ENCODE measurements at places on chromosomes 11 and 22. TPM values are rescaled to one million over a fixed set of nuclear protein-coding genes. Genes with fewer than 3 reads are reported as not detected.

DNA sequence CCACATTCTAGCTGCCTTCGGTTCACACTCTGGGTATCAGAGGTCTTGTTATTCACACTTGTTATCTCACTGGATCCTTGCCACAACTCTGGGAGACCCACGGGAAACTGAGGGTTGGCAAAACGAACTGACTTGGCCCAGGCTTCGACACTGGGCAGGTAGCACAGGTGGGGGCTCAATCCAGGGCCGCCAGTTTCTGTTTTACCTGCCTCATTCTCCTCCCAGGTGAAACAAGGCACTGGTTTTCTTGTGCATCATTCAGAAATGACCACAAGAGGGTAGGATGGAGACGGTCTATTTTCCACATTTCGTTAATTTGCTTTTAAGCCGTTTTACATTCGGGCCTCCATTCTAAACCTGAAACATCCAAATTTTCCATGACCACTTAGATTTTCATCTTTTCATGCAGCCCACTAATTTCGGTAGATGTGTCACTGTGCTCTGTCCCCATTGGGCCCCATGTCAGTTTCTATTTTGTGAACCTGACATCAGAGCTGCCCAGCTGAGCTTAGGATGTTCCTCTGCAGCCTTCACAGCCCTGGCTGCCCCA is 108.1 kb downstream of the KIAA1671 start:
- no peak for DNase-seq
- H3K27me3 ChIP-seq = no peaks in the 10 kb centered on the region
- no peak overlapping the region for H3K27ac ChIP-seq
- no peaks in the 10 kb centered on the region for H3K36me3 ChIP-seq

- H3K27ac ChIP-seq = peak overlapping the region; percentile 42
- no peaks in the 10 kb centered on the region for H3K27me3 ChIP-seq
- no peak for DNase-seq
- H3K4me1 ChIP-seq = peaks cover 40% of the 10 kb centered on the region
Measured at GRCh38 chr22:37681556-37682049, 4.5 kb upstream of the NOL12 start.

GRCh38 chr11:30346068-30346688 is 23.3 kb downstream of the ARL14EP start:
- H3K36me3 ChIP-seq = no peaks in the 10 kb centered on the region
- no peaks in the 10 kb centered on the region for H3K27me3 ChIP-seq
- no peak overlapping the region for H3K27ac ChIP-seq
- no peak overlapping the region for H3K4me3 ChIP-seq
- H3K4me1 ChIP-seq = no peaks in the 10 kb centered on the region
- no peak for DNase-seq

DNA sequence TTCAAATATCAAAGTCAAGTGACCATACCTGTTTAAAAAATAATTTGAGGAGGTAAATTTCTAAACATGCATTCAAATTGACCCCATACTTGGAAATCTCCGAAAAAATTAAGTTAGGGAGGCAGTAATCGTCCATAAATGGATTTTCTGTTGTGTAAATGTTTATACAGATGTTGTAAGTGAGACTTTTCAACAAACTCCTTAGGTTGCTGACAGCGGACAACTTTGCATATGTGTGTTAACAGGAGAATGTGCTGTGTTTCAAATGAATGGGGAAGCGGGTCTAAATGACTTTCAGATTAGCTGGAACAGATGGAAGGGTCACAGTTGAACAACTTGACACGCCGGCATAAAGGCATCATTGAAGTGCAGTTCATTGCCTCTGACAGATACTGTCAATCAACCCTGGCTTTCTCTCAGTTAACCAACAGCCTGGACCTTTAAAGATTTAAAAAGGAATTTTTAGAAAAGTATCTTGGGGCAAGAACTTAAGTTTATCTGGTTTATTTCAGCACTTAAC is 98.2 kb upstream of the DBX1 start:
- H3K4me3 ChIP-seq = no peak overlapping the region
- no peak overlapping the region for H3K27ac ChIP-seq
- no peaks in the 10 kb centered on the region for H3K27me3 ChIP-seq
- H3K4me1 ChIP-seq = no peaks in the 10 kb centered on the region
- no peak for DNase-seq

DNA sequence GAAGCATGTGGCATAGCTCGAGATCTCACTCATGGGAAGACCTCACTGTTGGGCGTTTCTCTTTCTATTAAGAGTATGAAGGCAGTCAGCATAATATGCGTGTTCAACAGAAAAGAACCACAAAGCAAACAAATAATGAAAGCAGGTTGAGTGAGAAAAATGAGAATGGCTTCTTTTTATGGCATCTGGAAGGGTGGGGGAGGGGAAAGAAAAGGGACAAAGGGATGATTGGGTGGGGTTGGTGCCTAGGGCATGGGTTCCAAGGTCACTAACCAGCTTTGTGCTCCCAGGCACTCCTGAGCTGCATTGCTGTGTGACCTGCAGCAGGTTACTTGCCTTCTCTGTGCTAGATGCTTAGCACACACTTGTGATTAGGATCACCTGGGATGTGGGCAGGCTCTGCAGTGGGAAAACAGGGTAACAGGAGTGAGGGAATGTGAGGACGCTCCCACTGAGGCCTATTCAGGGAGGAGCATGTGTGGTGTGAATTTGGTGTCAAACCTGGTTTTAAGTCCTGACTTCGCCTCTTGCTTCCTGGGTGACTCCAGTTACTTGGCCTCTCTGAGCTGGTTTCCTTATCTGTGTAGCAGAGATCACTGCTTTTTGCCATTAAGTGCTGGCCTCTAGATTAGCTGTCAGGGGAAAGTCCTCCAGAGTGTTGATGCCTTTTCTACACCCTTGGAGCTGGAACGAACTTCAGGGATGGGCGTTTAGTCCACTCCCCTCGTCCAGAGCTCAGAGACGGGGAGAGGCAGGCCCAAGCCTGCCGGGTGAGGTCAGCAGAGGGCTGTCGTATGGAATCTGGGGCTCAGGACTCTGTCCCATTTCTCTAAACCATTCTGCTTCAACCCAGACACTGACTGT is 74.8 kb downstream of the KIAA1671 start:
- H3K27me3 ChIP-seq = no peaks in the 10 kb centered on the region
- H3K36me3 ChIP-seq = no peaks in the 10 kb centered on the region
- peaks cover 48% of the 10 kb centered on the region for H3K4me1 ChIP-seq
- no peak overlapping the region for H3K4me3 ChIP-seq

DNA sequence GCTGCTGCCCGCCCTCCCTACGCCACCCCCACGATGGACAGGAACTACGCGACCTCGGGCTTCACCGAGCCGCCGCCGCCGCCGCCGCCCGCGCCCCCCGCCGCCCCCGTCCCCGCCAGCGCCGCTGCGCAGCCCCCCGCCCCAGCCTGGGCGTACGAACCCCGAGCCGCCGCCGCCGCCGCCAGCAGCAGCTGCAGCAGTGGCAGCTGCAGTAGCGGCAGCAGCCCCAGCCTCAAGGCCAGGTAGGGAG is 407 bp downstream of the QSER1 start:
- no peaks in the 10 kb centered on the region for H3K27me3 ChIP-seq
- H3K27ac ChIP-seq = peak overlapping the region; percentile 92
- no peaks in the 10 kb centered on the region for H3K36me3 ChIP-seq
- peaks cover 30% of the 10 kb centered on the region for H3K4me1 ChIP-seq

GRCh38 chr11:115780646-115781362 is 276.6 kb upstream of the CADM1 start:
- no peaks in the 10 kb centered on the region for H3K27me3 ChIP-seq
- no peak overlapping the region for H3K27ac ChIP-seq
- no peak overlapping the region for H3K4me3 ChIP-seq
- DNase-seq = no peak

DNA sequence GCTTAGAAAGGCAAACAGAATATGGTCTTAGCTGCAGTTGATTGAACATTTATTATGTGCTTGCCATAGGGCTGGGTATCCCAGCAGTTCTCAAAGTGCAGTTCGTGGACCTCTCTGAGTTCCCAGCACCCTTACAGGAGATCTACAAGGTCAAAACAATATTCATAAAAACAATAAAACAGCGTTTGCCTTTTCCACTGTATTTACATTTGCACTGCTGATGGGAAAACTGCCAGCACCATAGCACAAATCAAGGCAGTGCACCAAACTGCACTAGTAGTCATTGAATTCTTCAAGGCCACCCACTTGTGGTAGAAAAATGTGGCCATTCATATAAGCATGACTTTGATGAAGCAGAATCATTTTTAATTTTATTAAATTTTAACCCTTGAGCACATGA is 128.1 kb downstream of the CCDC34 start:
- H3K27ac ChIP-seq = no peak overlapping the region
- H3K4me3 ChIP-seq = no peak overlapping the region
- H3K36me3 ChIP-seq = no peaks in the 10 kb centered on the region

- H3K36me3 ChIP-seq = no peaks in the 10 kb centered on the region
- no peaks in the 10 kb centered on the region for H3K27me3 ChIP-seq
- peaks cover 64% of the 10 kb centered on the region for H3K4me1 ChIP-seq
- no peak overlapping the region for H3K27ac ChIP-seq
Measured at GRCh38 chr11:13335319-13335718, 57.7 kb downstream of the BMAL1 start.

GRCh38 chr11:34595960-34596644 is 24.8 kb upstream of the EHF start:
- no peak overlapping the region for H3K4me3 ChIP-seq
- no peaks in the 10 kb centered on the region for H3K36me3 ChIP-seq
- no peak for DNase-seq
- peaks cover 10% of the 10 kb centered on the region for H3K4me1 ChIP-seq

- no peaks in the 10 kb centered on the region for H3K36me3 ChIP-seq
- no peak for DNase-seq
- no peaks in the 10 kb centered on the region for H3K4me1 ChIP-seq
- no peak overlapping the region for H3K4me3 ChIP-seq
Measured at GRCh38 chr22:24502034-24502433, 6.9 kb downstream of the UPB1 start.

GRCh38 chr11:129319201-129319600 is 56.4 kb upstream of the BARX2 start:
- H3K27me3 ChIP-seq = no peaks in the 10 kb centered on the region
- no peak overlapping the region for H3K4me3 ChIP-seq
- no peak for DNase-seq
- peaks cover 4% of the 10 kb centered on the region for H3K4me1 ChIP-seq
- no peaks in the 10 kb centered on the region for H3K36me3 ChIP-seq
- no peak overlapping the region for H3K27ac ChIP-seq

GRCh38 chr11:29333993-29334775 is 682.6 kb downstream of the KCNA4 start:
- H3K27ac ChIP-seq = no peak overlapping the region
- no peaks in the 10 kb centered on the region for H3K27me3 ChIP-seq
- H3K36me3 ChIP-seq = no peaks in the 10 kb centered on the region
- H3K4me1 ChIP-seq = no peaks in the 10 kb centered on the region

GRCh38 chr22:50304528-50305392 is 2.7 kb downstream of the PLXNB2 start:
- peak overlapping the region; percentile 66 for H3K4me3 ChIP-seq
- peak overlapping the region; percentile 90 for H3K27ac ChIP-seq
- DNase-seq = no peak
- peaks cover 80% of the 10 kb centered on the region for H3K4me1 ChIP-seq
- no peaks in the 10 kb centered on the region for H3K36me3 ChIP-seq

DNA sequence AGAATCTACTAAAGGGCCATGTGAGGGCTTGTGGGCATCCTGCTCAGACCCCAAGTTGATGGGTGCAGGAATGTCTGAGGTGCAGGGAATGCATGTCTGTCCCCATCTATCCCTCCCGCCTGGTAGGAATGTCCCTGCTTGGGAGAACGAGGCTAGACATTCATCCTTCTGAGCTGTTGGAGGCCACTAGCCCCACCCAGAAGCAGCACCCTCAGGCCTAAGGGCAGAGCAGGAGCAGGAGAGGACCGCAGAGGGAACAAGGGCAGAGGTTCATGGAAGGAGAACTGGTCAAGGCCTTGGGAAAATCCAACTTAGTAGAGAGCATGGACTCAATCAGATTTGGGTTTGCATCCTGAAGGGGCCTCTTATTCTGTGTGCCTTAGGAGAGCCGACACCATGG is 22.1 kb upstream of the LMO1 start:
- H3K27ac ChIP-seq = no peak overlapping the region
- H3K27me3 ChIP-seq = no peaks in the 10 kb centered on the region
- peaks cover 10% of the 10 kb centered on the region for H3K4me1 ChIP-seq
- DNase-seq = no peak
- H3K4me3 ChIP-seq = no peak overlapping the region
- H3K36me3 ChIP-seq = no peaks in the 10 kb centered on the region

- peaks cover 55% of the 10 kb centered on the region for H3K36me3 ChIP-seq
- H3K4me1 ChIP-seq = no peaks in the 10 kb centered on the region
- no peak overlapping the region for H3K4me3 ChIP-seq
Measured at GRCh38 chr22:24066865-24067264, 55.8 kb downstream of the CABIN1 start.

DNA sequence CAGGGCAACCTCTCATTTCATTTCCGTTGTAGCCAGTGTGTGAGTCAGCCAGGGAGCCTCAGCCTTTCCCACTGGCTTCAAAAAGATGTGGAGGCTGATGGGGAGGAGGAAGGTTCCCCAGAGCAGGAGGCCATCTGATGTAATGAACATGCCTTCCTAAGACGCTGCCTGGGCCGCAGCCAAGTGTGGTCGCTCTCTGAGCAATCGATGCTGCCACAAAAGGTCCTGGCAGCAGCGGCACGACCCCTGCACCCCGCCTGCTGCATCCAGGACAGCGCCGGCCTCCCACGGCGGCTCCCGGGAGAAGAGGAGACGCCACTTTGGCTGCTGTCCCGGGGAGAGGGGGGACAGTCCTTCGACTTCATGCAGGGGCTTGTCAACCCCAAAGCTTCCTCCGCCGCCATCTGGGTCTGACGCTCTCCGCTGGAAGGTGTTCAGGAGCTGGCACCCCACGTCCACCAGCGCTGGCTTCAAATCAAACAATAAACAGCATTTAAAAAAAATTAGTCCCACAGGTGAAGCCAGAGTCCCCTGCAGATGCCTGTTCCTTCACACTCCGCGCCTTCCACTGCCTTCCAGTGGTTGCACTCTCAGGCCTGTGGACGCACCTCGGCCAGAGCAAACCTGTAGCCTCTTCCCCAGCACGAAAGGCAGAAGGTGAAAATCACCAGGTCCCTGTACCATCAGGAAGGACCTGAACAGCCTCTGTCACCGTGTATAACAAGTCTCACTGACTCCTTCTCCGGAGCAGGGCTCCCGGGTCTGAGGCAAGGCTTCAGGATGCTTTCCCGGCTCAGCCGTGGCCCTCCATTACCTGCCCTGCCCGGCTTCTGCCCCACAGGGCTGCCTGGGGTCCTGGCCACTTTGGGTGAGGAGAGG is 930.7 kb downstream of the BRD1 start:
- no peak overlapping the region for H3K27ac ChIP-seq
- DNase-seq = peak; percentile 22
- H3K36me3 ChIP-seq = no peaks in the 10 kb centered on the region
- no peak overlapping the region for H3K4me3 ChIP-seq
- no peaks in the 10 kb centered on the region for H3K4me1 ChIP-seq

Gene RPLP2
- total RNA-seq = 1,068 TPM

Gene GSTT2
- not detected for total RNA-seq

Gene PHLDA2
- total RNA-seq = 43.5 TPM

Gene TBX10
- total RNA-seq = not detected

Gene RAC2
- total RNA-seq = 15.7 TPM

Gene PRRG4
- total RNA-seq = 21.1 TPM

Gene CARD18
- not detected for total RNA-seq

Gene TBX1
- 7.1 TPM for total RNA-seq

Gene NAV2
- 25.3 TPM for total RNA-seq

All from vagina (tissue), 2 donors.